Central memory CD8-positive, alpha-beta T cell (primary cell): ENCODE measurements at places on chromosomes 11 and 22.

DNA sequence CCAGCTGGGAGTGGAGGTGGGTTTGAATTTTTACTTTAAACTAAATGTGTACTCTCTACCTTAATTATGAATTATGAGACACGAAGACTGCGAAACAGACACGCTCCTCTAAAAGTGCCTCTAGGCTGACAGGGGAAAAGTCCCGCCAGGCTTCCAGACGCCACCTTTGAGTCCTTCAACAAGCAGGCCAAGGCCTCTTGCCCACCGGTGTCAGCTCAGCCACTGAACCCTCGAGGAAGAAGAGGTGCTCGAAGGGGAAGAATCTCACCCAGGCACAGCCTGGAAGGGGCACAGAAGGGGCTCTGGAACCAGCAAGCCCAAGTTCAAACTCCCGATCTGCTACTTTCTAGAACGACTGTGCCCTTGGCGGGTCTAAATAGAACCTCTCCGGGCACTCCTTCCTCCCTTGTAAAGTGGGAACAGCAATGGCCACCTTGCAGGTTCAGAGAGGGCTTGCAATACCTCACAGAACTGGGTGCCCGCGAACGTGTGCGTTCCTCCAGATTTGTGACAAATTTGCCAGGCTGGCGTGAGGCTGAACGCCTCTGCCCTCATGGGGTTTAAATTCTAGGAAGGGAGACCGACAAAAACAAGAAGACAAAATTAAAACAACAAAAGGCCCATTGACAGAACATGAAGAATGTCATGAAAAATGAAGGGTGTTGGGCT lies 158.5 kb upstream of the GRK3 start:
- no peak for DNase-seq

DNA sequence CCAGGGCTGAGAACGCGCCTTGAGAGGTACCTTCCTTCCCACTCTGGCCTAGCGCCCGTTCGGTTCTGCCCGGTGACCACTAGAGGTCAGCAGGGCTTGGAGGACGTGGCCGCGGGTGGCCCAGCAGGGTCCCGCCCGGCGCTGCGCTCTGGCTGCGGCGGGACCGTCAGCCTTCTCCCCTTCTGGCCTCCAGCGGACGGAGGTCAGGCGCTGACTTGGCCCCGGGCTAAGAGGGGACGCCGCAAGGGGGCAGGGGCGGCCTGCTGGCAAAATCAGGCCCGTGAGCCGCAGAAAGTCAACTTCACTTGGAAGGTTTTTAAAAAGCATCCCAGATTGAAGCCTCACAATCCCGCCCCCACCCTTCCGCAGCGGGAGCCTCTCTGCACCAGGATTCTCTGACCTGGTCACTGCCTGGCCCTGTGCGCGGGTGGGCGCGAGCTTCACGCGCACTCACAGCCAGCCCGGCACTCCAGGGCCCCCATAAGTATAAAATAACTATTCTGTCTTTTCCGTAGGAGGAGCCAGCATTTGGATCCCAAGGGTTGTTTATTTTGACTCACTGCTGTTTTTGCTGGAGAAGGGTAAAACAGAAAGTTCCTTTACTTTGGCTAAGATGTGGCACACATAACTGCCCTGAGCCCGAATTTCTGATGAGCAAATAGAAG lies 23.2 kb upstream of the ZBTB16 start:
- DNase-seq: no peak

GRCh38 chr11:47248304-47248663 lies 330 bp downstream of the ACP2 start:
- no peak for DNase-seq

DNA sequence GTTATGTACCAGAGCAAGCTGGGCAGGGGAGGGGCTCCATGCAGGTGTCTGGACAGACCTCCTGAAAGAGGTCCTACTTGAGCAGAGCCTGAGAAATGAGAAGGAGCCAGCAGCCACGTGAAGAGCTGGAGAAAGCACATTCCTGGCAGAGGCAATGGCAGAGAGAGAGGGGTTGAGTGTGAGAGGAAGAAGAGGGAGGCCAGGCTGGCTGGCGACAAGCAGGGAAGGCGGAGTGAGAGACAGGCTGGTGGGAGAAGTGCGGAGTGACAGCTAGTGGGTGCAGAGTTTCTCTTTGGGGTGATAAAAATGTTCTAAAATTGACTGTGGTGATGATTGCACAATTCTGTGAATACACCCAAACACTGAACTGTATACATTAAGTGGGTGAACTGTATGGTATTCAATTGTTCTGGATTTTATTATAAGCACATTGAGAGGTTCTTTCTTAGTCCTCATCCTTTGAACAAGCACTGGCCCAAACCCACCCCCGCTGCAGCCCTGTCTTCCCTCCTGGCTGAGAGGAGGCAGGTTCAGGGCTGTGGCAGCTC lies 29.4 kb downstream of the RPL27A start:
- DNase-seq: no peak

DNA sequence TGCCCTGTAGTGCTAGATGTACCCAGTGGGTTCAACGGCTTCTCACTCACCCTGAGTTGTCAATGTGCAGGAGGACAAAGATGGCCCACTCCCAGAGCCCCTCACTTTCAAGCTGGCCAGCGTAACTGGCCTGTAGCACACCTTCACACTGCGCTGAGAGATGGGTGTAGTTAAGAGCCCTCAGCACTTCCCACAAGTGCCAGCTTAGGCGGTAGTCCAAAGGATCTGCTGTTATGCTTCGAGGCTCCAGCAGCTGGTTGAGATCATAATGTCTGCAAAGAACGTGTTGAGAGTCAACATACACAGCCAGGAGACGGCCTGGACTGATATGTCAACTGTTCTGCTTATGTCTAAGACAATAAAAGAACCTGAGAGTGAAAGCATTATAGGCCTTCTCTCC lies 14.7 kb upstream of the CHRNA10 start:
- DNase-seq: no peak

- no peak for DNase-seq
Observed at GRCh38 chr11:12680246-12680939, 6.2 kb downstream of the TEAD1 start.

DNA sequence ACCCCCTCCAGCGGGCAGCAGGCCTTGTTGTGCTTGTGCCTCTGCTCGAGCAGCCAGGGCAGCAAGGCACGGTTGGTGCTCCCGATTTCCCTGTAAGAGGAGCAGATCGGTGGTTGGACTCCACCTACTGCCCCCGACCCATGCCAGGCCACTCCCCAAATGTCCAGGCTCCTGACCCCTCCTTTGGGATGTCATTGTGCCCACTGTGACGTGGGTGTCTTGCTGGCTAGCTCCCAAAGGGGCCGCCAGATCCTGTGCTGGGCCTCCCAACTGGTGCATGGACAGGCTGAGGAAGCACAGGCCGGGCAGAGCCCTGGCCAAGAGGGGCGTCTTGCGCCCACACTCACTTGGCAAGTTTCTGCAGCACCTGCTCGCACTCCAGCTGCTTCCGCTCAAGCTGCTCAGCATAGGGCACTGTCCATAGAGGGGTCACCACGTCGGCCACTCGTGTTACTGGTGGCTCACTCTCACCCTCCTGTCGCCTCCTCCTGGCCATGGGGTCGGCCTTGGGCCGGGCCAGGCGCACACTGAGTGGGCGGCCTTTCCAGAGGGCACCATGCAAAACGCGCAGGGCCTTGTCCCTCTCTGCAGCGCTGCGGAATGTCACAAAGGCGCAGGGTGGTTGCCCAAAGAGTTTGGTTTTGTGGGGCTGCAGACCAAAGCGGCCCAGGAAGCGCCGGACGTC lies at the start of gene RANBP1:
TSS of gene RANBP1 (plus strand) at position 414 of the 685 bp plus-strand sequence. CDS start at position 495, 81 bp downstream.
- no peak for DNase-seq

GRCh38 chr11:126423154-126423553 lies 67.7 kb downstream of the ST3GAL4 start:
- DNase-seq: no peak

DNA sequence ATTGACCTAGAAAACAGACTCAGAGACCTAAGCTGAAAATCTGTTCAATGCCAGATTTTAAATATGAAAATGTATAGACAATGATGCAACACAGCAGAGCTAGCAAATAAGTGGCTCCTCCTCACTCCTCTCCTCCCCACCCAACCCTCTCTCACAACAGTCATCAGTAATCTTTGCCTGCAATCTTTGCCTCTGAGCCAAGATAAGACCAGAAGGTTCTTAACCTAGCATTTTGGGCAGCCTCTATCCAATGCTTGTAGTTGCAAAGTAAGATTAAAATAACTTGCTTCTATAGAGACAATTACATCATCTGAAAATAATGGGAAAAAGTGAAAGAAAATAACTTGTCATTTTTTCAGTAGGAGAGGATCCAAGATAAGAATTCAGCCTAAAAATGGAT lies 117.3 kb downstream of the PARVA start:
- no peak for DNase-seq

- DNase-seq: no peak
Observed at GRCh38 chr11:117289795-117290194, 1.4 kb upstream of the BACE1-AS start.

DNA sequence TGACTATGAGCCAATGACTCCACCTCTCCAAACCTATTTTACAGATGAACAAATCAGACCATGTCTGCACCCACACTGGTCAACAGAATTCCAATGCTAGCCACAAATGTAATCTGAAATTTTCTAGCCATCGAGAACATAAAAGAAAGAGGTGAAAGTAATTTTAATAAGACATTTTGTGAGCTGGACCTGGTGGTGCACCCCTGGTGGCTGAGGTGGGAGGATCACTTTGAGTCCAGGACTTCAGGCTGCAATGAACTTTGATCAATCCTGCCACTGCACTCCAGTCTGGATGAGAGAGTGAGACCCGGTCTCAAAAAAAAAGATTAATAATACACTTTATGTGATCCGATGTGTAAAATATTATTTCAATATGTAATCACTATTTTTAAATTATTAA lies 9.4 kb upstream of the RNF185 start:
- no peak for DNase-seq

- DNase-seq: no peak
Observed at GRCh38 chr11:76891285-76891684, 30.6 kb downstream of the ACER3 start.

DNA sequence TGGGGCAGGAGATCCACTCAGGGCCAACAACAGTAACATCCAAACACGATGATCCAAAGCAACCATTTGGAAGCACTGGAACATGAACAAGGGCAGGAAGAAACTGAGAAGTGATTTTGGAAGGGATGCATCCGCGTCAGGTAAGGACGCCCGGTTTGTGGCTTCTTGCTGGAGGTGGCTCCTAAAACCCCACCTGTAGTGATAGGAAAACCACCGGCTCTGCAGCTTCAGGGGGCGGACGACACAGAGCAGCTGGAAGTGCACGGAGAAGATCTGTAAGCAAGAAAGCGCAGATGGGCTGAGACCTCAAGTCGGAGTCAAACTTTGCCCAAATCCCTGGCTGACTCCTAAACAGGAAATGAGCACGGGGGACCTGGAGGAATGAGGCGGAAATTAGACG lies 1066.1 kb downstream of the BRD1 start:
- DNase-seq: peak; percentile 2

DNA sequence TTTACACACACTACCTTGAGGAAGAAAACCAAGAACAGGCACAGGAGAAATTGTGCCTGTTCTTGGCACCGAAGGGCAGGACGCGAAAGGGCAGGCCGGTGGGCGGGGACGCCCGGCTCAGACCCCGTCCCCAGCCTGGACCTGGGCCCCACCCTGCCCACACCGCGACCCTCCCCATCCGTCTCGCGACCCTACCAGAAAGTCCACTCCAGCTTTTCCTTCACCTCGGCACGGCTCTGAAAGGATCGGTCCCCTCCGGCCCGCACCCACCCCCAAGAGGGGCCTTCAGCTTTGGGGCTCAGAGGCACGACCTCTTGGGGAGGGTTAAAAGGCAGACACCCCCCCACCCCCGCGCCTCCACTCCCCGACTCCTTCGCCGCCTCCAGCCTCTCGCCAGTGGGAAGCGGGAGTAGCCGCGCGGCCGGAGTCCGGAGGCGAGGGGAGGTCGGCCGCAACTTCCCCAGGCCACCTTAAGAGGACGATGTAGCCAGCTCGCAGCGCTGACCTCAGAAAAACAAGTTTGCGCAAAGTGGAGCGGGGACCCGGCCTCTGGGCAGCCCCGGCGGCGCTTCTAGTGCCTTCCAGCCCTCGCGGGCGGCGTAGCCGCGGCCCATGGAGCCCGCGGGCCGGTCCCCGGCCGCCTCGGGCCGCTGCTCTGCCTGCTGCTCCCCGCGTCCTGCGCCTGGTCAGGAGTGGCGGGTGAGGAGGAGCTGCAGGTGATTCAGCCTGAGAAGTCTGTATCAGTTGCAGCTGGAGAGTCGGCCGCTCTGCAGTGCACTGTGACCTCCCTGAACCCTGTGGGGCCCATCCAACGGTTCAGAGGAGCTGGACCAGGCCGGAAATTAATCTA lies 4.4 kb downstream of the SEC14L6 start:
- no peak for DNase-seq

DNA sequence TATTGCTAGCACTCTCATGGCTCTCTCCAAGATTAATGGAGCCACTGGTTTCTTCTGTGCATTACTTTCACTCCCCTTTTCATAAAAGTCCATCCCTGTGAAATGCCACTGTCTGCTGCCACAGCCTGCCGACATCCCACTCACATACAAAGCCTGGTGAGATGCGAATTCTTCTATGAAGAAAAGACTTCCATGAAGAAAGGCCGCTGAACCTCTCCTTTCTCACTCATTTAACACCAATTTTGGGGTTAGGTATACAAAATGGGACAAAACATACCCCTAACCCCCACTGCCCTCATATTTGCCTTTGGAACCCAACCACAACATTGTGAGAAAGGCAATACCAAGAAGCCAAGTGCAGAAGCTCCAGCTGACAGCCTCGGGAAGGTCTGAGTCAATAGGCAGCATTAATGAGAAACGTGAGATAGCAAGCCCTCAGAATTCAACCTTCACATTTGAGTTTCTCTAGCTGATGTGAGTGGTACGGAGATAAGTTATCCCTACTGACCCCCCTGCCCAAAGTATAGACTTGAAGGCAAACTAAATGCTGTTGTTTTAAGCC lies 156.4 kb downstream of the ATG16L2 start:
- DNase-seq: no peak

- no peak for DNase-seq
Observed at GRCh38 chr11:26186389-26186788, 145.5 kb upstream of the ANO3 start.

DNA sequence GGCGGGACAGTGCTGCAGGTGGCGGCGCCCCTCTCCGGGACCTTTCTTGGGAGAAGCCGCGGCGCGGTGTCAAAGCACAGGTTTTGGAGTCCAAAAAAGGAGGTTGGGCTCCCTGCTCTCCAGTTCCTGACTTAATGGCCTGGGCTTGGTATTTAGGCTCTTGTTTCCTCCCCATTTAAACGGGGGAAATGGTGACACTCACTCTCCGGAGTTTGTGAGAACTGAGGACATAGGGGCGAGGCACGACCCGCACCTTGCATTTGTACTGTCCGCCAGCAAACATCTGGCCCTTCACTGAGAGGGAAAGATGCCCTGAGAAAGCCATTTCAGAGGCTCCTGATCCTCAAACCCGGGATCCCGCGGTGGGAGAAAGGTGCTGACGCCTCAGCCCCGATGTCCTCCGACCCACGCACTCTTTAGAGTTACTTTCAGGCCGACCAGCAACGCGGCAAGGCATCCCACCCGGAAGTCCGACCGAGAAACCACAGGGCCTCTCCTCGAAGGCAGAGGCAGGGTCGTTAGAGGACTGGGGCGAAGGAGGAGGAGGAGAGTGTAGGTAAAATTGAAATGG lies 2.9 kb upstream of the WDR74 start:
- DNase-seq: no peak

DNA sequence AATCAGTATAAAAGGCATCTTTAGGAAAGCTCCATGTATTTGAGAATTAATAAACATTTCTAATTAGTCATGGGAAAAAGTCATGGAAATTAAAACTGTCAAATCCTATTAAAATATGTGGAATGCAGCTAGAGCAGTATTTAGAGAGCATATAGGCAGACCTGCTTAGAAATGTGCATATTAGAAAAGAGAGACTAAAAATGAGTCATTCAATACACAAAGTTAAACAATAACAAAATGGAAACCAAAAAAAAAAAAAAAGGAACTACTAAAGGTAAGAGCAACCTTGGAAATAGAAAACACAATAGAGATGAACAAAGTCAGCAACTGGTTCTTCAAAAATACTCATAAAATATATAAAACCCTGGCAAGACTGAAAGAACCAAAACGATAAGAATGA lies 59.7 kb upstream of the RASSF10 start:
- no peak for DNase-seq
